ENCODE measurements at places on chromosomes 6 and 20.

- no peak for DNase-seq
Measured at GRCh38 chr20:50188287-50188688, 2.3 kb upstream of the CEBPB start.

GRCh38 chr20:18057994-18058349, 256 bp upstream of the OVOL2 start:
- DNase-seq = no peak

- no peak for DNase-seq
Measured at GRCh38 chr6:128389820-128390534, 130.4 kb downstream of the PTPRK start.

DNA sequence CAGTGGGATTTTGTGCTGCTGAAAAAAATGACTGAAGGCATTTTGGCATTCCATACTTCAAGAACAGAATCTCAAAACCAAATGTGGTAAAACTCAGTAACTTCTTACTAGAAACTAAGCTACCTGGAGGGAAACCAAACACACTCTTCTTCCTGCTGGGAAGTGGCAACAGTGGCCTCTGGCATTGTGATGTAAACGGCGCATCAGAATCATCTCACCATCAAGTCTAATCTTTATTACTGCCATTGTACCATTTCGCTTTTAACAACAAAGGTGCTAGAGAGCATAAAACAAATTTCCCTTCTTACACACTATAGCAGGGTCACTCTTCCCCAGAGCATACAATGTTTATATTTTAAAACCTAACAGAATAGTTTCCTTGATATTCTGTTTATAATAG, 101.6 kb upstream of the CEP162 start:
- no peak for DNase-seq

DNA sequence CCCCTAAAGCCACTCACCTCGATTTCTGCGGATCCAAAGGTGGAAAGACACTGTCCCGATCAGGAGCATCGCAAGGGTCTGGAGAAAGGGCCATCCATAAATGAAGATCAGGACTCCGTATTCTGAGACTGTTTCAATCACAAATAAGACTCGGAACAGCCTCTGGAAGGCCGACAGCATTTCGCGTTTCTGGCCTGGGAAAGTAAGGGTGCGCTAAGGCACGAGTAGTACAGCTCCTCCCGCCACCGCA, 44.6 kb downstream of the DPPA5 start:
- no peak for DNase-seq

- DNase-seq = no peak
Measured at GRCh38 chr6:161232467-161232866, 41.4 kb downstream of the AGPAT4 start.

DNA sequence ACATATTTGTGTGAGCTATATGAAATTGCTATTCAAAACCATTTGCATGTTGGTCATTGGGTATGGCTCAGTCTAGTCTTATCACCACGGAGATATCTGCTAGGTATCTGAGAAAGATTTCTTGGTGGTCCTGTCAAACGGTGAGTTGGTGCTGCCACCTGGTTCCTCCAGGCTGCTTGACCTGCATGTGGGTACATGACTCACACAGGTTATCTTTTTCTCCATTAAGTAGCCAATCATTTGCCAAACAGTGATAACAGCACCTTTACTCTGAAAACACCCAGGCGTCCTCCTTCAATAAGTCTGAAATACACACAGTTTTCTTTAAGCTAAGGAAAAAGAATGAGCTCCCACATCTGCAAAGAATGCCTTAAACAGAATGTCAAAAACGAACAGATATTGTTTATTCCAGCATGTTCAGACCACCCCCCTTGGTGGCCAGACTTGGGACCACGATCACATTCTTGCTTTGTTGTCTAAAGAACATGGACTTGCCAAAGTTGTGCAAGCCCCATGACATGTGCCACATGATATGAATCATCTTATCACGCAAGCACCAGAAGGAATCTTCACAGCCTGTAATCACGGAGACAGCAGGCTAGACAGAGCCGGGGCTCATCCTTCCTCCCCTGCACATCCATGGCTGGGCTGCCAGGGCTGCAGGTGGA, 200.7 kb upstream of the THBS2 start:
- no peak for DNase-seq

- DNase-seq = no peak
Measured at GRCh38 chr6:79536585-79536953, 661 bp downstream of the LCA5 start.

GRCh38 chr6:146444189-146444588, 99.4 kb upstream of the RAB32 start:
- no peak for DNase-seq

GRCh38 chr6:79586548-79586947, 44.6 kb upstream of the SH3BGRL2 start:
- no peak for DNase-seq

DNA sequence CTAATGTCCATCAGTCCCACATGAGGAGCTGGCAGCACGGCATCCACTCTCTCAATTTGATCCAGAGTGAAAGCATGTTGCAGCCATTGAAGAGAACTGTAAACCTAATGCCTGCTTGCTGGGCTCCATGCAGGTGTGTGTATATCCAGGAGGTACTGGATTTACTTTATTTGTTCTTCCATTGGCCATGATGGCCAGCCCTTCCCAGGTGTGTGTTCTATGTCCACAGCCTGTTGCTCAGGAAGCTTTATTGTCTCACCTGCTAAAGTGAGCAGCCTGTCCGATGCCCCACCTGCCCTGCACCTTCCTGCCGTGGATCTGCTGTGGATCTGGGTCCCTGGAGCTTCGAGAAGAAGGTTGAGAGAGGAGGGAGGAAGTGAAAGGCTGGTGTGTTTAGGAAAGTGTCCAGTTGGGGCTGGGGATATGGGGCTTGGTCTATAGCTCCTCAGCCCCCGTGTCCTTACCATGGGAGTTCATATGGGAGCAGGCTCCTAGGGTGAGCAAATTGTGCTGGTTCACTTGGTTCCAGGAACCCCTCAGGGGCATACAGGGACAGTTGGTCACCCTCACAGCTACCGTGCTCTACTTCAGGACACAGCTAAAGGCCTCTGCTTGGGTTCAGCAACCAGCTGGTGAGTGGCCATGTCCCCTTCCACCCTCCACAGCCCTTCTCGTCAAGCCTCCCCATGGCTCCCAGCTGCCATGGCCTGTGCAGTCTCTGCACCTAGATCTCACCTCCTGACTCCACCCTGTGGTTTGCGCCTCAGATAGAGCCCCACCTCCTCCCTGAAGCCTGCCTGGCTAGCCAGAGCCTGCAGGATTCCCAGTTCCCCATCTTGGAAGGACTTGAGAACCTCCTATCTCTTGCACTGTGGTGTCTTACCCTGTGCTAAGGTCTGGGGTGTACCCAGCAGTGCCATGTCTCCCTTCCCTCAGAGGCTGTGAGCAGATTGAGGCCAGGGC, 12.7 kb downstream of the TREML2 start:
- no peak for DNase-seq

- DNase-seq = no peak
Measured at GRCh38 chr6:19454001-19454720, 383.0 kb upstream of the ID4 start.

GRCh38 chr6:31794294-31794865, 1.2 kb downstream of the VARS1 start:
- no peak for DNase-seq

DNA sequence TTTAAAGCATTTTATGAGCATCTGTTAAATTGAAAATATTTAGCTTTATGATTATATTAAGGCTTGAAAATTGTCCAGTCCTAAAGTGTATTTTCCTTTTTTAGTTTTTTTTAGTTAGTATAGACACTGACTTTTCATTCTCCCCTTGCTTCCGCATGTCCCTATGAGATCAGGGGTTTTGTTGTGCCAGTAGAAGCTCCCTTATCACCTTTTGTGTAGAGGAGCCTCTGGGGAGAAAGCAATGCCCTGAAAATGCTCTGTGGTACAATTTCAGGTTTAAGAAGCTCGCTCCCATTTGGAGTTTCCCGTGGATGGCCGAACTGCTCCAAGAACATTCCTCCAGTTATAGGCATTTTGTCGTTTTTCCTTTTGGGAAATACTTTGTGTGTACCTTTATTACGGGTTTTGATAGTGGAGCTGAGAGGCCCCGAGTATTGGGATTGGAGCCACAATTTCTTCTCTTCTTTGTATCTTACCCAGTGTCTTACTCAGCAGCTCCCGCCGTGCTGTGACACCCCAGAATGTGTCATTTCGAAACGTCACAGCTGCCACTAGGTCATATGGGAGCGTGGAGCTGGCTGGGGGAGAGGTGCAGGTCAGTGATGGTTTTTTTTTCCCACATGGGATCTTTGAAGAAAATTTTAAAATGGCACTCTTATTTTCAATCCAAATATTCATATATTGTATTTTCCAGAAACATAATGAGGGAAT, 49.9 kb downstream of the RPRD1B start:
- DNase-seq = no peak

DNA sequence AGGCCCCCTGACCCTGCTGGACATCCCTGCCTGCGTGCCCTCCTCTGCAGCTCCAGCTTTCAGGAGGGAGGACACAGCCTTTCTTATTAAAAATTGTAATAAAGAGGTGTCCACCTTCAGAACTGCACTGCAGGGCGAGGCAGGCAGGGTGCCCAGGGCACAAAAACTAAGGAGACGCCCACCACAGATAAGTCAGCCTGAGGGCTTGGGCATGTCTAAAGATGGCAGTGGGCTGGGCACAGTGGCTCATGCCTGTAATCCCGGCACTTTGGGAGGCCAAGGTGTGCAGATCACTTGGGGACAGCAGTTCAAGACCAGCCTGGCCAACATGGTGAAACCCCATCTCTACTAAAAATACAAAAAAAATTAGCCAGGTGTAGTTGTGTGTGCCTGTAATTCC, 7.0 kb upstream of the C20orf144 start:
- DNase-seq = no peak

- no peak for DNase-seq
Measured at GRCh38 chr6:167717455-167717854, 109.3 kb upstream of the AFDN start.

DNA sequence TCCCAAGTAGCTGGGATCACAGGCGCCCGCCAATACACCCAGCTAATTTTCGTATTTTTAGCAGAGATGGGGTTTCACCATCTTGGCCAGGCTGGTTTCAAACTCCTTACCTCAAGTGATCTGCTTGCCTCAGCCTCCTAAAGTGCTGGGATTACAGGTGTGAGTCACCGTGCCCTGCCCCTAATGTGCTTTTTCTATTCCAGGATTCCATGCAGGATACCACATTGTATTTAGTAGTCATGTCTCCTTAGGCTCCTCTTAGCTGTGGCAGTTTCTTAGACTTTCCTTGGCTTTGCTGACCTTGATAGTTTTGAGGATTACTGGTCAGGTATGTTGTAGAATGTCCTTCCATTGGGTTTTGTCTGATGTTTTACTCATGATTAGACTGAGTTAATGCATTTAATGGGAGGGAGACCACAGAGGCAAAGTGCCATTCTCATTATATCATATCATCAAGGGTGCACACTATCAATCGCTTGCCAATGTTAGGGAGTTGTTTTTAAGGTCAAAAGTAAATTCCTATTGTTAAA, 39.6 kb upstream of the TNFAIP3 start:
- DNase-seq = no peak

- DNase-seq = no peak
Measured at GRCh38 chr20:62637110-62637509, 5.2 kb upstream of the SLCO4A1 start.

GRCh38 chr6:165451838-165452237, 142.4 kb upstream of the C6orf118 start:
- DNase-seq = no peak

DNA sequence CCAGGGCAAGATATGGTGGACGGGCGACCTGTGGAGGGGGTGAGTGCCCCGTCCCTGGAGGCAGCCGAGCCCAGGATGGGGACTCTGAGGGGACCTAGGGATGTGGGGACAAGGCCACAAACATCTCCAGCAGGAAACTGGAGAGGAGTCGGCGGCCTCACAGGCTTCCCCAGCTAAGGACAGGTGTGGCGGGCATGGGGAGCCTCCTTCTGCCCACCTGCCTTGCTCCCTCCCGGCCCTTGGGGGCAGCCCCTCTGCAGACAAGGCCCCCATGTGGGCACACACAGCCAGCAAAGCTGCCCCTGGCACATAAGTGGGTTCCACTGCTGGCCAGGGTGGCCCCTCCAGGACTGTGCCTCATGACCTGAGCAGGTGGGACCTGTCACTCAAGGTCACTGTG, 4.6 kb downstream of the CHRNA4 start:
- no peak for DNase-seq

- no peak for DNase-seq
Measured at GRCh38 chr20:45948261-45948733, 13.8 kb downstream of the PCIF1 start.

DNA sequence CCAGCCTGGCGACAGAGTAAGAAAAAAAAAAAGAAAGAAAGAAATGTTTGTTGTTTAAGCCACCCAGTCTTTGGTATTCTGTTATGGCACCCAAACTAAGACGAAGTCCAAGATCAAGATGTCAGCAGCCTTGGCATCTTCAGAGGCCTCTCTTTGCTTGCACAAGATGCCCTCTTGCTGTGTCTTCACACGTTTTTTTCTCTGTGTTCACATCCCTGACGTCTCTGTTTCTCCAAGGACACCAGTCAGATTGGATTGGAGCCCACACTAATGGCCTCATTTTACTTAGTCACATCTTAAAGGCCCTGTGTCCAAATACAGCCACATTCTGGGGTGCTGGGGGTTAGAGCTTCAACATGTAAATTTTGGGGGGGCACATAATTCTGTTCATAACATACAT, 380.9 kb downstream of the GJA1 start:
- no peak for DNase-seq
